Motor neuron (in vitro differentiated cells): ENCODE measurements at places on chromosomes 2 and 18.

GRCh38 chr2:171965661-171966060 is 34.1 kb upstream of the METAP1D start:
- no peak for ATAC-seq

DNA sequence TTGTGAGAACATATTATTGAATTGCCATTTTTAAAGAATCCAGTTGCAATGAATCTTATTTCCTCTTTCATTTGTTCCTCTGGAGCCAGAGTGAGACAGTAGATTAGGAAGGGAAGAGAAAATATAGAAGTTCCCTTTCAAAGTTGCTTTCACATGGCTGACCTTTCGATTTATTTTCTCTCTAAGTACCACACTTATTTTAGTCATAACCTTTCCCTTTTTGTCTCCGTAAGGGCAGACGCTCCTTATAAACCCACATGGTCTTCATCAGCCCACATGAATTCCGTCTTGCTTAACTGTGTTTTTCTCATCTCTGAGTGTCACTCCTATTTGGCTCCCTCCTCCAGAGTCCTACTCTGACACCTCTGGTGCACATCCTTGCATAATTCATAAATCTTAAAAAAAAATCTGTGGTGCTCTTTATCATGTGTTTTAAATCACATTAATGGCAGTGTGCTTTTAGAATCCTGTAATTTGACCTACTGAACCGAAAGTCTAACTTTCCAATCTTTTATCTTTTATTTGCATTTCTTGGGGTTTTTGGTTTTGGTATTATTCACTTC is 38.5 kb upstream of the ZNF396 start:
- ATAC-seq = no peak

DNA sequence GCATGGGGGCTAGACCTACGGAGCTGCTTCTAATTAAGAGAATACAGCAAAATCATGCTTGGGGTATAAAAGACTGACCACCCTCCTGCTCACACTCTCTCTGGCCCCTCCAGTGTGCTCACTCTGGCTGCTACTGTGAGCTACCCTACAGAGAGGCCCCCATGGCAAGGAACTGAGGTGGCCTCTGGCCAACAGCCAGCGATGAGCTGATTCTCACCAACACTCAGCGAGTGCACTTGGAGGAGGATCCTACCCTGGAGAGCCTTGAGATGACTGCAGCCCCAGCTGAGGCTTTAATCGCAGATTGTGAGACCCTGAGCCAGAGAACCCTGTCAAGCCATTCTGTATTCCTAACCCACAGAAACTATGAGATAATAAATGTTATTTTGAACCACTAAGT is 88.2 kb downstream of the GFPT1 start:
- ATAC-seq = no peak

DNA sequence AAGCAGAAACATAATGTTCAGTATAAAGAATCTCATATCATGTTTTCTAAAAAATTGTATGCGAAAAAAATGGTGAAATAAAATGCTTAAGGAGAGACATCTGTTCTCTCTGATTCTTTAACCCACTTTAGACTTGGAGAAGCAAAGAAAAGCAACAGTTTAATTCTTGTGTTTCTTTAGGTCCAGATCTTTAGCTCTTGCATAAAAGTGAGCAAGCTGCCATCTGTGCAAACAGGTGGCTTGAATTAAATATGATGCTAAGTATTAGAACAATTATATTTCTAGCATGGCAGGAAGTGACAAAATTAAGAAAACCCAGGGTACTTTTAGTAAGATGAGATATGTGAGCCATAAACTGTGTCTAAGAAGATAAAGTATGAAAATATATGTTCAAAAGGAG is 1038.3 kb downstream of the DPP10 start:
- no peak for ATAC-seq

GRCh38 chr2:183606718-183607085 is 482.5 kb downstream of the NUP35 start:
- no peak for ATAC-seq

DNA sequence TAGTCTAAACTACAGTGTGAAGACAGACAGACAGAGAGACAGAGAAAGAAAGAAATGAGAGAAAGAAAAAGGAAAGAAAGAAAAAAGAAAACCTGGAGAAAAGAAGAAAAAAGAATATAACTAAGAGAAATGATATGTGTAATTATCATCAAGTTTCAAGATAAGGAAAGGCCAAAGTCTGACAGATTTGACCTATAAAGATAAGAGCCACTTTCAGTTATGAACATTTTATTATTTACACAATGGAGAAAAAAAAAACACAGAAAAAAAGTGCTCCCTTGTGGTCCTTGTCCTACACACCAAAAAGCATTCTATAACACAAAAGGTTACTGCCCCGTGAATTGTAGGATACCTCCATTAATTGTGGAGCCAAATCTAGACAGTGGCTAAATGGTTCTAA is 937.2 kb upstream of the DDX18 start:
- no peak for ATAC-seq

GRCh38 chr18:26134107-26134506 is 438 bp downstream of the PSMA8 start:
- ATAC-seq = no peak

DNA sequence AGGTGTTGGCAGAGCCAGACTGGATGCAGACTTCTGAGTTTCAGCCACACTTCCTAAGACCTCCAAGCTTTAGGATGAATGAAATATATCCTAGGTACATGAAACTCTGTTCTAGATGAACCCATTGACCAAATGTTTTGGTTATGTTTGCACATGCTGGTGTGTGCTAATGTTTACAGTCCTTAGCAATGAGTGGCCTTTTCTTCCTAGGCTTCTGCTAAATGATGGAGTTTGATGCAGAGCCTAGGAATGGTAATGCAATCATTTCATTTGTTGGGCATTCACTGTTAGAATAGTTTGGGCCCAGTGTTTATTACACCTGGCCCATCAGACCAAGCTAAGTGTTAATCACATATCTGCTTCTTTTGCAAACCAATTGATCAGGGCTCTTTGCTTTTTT is 464.7 kb downstream of the MEIS1 start:
- ATAC-seq = no peak

GRCh38 chr18:9477509-9477908 is 2.2 kb downstream of the RALBP1 start:
- ATAC-seq = no peak

GRCh38 chr2:88265352-88266303 is 95.5 kb downstream of the THNSL2 start:
- ATAC-seq = peak; percentile 99

GRCh38 chr2:196249860-196250259 is 78.5 kb upstream of the STK17B start:
- ATAC-seq = no peak

- ATAC-seq = no peak
Measured at GRCh38 chr2:181311837-181312236, 145.3 kb upstream of the ITGA4 start.

DNA sequence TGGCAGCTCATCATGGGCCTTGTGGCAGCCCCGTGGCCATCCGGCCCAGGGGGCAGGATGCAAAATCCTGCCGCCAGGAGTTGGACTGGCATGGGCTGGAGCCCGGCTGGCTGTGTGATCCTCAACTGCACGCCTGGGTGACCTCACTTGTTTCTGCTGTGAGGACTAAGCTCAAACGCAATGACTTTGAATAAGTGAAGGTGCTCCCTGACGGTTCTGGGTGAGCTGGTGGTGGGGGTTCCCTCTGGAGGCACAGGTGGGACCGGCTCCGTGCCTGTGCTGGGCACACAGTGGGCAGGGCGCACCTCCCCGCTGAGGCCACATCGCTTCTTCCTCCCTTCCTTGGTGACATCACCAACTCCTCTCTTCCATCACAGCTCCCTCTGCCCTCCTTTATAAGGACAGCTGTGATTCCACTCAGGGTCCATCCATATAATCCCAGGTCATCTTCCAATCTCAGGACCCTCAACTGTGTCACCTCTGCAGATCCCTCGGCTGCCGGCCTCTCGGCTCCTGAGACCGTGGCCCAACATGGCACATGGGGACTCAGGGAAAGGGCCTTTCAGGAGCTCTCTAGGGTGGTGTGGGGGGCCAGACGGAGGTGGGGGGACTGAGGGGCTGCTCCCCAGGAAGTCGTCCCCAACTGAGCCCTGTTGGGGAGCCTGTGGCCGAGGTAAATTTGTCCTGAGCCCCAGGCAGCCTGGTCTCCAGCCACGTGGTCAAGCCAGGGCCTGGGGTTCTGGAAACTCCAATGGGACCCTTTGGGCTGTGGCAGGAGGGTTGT is 75.5 kb upstream of the ODC1 start:
- no peak for ATAC-seq

GRCh38 chr2:82780050-82780449 is 1679.0 kb downstream of the SUCLG1 start:
- no peak for ATAC-seq

DNA sequence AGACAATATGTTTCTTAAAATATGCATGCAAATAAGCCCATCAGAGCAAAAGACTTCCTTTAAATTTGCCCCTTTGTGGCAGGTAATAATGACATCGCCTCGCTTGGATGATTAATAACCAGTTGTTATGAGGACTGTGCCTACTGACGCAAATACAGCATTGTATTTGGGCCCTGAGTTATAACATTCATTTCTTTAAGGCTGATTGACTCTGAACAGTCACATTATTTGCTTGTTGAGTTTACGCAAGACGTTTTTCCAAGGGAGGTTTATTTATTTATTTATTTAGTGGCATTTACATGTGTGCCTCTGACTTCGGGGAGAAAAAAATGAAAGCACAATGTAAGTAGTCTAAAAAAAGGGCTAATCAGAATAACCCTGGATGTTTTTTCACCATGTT is 88.3 kb downstream of the SLC8A1 start:
- ATAC-seq = peak; percentile 42

DNA sequence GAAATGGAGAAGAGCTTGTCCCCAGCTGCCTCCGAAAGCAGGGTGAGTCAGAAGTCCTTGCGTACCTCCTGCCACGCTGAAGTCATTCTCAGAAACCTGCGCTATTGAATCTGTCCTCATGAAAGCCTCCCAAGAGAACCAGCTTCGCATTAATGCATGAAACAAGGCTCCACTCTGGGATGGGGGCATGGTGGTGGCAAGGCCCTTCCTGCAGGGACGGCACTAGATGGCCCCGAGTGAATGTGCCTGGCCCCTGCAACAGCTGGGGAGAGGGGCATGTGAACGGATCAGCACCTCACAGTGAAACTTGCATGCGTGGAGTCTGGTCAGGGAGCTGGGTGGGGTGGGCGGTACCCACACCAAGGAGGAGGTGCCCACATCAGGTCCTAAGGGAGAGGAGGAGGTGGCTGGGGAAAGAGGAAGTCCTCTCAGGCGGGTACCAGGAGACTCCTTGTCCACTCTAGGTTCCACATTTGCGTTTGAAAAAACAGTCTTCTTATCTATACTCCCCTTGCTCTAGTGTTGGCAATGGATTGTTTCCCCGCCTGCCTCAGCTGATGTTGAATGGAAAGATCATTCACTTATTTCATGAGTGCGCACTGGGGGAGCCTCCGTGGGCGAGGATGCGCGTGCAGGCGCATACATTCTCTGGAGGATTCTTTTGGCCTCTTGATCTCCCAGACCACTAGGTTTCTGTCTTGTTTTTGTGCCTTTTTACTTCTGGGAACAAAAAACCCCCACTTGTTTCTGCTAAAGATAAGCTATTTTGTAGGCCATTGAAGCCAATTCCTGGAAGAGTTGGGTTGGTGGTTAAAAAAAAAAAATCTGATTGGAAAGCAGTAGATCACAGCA is 104.7 kb downstream of the KLHL29 start:
- no peak for ATAC-seq

DNA sequence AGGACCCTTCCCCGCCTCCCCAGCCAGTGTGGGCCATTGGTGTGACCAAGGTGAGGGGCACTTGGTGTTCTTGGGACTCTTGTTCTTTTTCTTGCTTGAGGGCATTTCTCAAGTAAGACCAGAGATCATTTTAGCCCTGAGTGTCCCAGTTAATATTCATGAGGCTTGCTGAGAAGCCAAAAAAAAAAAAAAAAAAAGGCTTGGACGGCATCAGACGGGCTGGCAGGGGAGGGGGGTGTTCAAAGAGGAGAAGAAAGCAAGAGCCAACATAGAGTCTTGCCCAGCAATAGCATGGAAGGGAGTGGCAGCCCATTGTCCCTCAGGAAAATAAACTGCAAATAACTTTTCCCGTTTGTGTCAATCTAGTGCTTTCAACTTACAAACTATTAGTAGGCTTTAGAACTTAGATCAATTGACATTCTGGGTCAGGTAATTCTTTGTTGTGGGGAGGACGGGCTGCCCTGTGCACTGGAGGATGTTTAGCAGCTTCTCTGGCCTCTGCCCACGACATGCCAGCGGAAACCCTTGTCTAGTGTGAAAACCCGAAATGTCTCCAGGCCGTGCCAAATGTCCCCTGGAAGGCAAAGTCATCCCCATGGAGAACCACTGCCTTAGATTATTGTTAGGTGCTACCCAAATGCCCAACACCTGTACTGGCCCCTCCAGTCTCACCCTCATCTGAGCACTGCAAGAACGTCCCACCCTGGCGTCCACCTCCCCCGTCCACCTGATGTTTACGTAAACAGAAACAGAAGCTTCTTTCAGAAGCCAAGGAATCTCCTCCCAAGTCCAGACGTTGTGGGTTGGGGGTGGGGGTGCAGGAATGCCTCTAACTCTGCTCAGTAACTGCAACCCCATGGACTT is 163.4 kb downstream of the BCL2 start:
- ATAC-seq = no peak

- no peak for ATAC-seq
Measured at GRCh38 chr2:120204417-120204816, 18.8 kb downstream of the TMEM185B start.

DNA sequence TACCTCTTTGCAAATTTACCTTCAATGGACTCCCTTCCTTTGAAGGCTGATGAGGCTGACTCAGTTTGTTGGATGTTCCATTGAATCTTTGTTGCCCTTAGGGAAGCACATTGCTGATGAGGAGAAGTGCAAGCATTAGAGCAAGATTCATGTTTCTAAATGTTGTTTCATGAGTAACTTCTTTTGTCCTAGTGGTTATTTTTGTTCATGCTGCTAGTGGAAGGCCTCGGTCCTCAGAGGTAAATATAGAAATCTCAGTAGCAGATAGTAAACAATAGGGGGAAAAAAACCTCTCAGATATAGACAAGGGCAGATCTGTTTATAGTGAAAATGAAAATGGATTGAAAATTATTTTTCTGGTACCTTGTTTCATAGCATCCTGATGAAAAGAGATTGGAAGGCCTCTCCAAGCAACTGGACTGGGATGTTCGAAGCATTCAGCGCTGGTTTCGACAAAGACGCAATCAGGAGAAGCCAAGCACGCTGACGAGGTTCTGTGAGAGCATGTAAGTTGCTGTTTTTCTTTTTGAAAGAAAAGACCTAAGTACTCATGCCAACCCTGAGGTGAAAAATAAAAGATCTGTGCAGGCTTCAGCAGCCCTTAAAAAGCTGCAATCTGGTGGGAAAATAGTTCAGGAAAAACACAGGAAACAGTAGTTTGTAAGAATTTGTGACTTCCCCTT is 104.9 kb downstream of the CERS6 start:
- no peak for ATAC-seq

- ATAC-seq = no peak
Measured at GRCh38 chr18:1302861-1303260, 398.2 kb downstream of the ADCYAP1 start.

DNA sequence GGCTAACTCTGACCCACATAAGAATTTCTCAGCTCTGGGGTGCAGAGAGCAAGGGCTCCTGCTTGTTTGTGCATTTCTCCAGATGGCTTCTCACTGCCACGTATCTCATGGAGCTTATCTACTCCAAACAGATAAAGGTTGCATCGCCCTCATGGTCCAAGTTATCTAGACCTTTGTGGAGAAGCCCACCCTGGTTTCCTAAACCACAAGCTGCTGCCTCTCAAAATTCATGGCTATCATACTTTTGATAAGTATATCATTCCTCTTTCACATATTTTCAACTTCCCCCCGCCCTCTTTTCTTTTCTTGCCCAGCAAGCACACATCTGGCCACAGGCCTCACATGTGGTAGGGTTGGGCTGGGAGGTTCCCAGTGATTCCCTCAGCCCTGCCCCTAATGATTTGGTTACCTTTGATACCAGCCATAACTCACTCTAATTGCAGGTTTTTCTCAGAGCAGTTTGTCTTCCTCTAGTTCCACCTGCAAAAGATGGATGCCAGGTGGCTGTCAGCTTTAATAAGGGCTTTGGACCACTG is 146.0 kb downstream of the RHBDD1 start:
- ATAC-seq = no peak
